ENCODE measurements at places on chromosomes 7 and 10. TPM values are rescaled to one million over a fixed set of nuclear protein-coding genes. Genes with fewer than 3 reads are reported as not detected.

CDNF gene
- 0.67 TPM for total RNA-seq

EBF3 gene
- total RNA-seq = not detected

PURB gene
- total RNA-seq = 24.1 TPM

GBX1 gene
- not detected for total RNA-seq

CCDC3 gene
- total RNA-seq = 0.12 TPM

SCIN gene
- total RNA-seq = 1.6 TPM

DNA sequence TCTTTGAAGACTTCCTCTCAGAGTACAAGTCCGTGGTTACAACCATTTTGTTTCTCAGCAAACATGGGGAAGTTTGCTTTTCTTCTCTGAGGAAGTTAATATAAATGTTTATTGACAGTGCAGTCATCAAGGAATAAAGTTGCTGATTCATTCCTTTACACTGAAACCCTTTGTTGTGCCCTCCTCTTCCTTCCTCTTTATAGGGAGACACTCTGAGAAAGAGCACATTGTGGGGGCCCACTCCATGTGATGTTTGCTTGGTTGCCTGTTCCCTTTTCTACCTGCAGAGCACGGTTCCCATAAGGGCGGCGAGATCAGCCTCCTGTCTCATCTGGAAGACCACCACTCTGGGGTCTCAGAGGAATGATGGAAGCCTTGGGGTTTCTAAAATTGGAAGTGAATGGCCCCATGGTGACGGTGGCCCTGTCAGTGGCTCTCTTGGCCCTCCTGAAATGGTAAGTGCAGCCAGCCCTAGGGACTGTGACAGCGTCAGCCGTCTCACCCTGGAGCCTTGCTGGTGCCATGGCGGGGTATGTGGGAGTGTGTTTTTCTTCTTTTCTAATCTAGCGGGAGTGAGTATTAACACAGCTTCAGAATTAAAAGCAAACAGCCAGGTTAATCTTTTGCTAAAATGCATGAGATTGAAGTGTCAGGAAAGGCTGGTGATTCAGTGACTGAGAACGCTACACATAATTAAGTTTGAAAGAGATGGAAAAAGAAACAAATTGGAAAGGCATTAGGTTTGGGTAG, at the start of gene TBXAS1:
TSS of gene TBXAS1 (plus strand) at position 240 of the 750 bp plus-strand sequence. CDS start at position 367, 127 bp downstream.
- DNase-seq = peak; percentile 32

DNA sequence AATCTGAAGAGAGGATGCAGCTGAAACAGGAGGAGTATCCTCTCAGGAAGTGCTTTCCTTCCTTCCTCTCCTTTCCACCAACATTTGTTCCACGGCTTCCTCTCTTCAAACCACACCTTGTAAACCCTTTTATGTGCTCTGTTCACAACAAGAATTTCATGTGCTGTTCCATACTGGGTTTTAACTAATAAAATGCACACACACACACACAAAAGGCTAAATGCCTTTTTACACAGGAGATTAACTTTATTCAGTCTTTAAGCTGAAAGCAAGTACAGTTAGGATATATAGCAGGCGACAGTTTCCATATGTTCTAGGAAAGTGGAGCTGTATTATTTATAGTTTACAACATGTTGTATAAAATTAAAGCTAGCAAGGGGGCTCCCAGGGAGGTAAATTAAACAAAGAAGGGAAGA, 106.7 kb downstream of the REEP3 start:
- no peak for DNase-seq

DNA sequence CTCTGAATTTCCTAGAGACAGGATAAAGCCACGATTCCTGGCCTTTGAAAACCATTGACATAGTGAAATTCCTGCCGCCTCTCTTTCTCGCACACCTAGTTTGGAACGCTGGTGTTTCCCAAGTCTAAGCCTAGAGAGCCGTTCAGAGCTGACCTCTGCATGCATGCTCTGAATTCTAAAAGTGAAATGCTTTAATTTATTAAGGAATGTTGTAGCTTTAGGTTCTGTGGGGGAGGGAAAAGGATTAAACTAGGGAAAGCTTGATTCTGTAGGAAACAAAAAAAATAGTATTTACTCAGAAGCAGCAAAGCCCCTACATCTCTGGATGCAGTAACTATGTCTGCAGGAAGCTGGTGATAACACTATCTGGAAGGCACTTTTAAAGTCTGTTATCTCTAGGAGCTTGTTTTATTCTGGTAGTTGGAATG, 27.3 kb downstream of the PFKP start:
- no peak for DNase-seq

- no peak for DNase-seq
Measured at GRCh38 chr7:157357129-157358040, 20.6 kb downstream of the DNAJB6 start.

DNA sequence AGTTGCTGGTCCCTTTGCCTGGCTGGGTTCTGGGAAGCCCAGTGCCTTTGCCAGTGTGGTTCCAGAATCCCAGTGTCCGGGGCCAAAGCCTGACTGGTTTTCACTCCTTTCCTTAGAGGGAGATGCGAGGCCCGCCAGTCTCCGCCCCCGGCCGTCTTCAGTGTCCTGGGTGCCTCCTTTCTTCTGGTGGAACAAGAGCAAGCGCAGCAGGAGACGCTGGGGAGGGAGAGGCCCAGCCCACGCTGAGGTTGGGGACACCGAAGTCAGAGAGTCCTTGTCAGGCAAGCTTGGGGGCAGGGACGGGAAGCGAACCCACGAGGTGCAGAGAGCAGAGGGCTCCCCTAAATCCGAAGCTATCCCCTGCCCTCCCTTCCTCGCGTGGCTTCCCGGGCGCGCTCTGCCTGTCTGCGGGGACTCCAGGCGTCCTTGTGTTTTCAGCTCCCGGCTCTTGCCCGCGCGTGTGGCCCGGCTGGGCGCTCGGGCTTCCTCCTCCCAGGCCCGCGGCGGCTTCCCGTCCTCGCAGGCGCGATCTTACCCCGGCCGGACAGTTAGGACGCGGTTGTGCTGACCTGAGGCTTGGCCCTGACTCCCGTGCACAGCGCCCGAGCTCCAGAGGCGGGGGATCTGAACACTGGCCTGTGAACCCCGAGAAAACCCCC, 60.6 kb upstream of the UBE3C start:
- no peak for DNase-seq

Measured in activated CD4-positive, alpha-beta T cell treated with anti-CD3 and anti-CD28 coated beads, Interleukin-2, amount 10 ng/mL, durations not matched to agents 7 days and 5 days (primary cell).